ENCODE measurements at places on chromosomes 1 and 21. TPM values are rescaled to one million over a fixed set of nuclear protein-coding genes. Genes with fewer than 3 reads are reported as not detected.

The CCDC17 gene
- total RNA-seq = 2.2 TPM

The CYYR1 gene
- 6.6 TPM for total RNA-seq

The FCGR2B gene
- 65.9 TPM for total RNA-seq

GRCh38 chr1:214694769-214695168, 91.8 kb downstream of the CENPF start:
- H3K4me3 ChIP-seq = no peak overlapping the region
- no peak overlapping the region for H3K27ac ChIP-seq
- H3K27me3 ChIP-seq = no peaks in the 10 kb centered on the region
- no peaks in the 10 kb centered on the region for H3K4me1 ChIP-seq
- DNase-seq = no peak

- no peak for DNase-seq
- no peak overlapping the region for H3K4me3 ChIP-seq
- H3K27me3 ChIP-seq = no peaks in the 10 kb centered on the region
- no peak overlapping the region for H3K27ac ChIP-seq
- H3K4me1 ChIP-seq = no peaks in the 10 kb centered on the region
Observed at GRCh38 chr1:221913351-221913892, 171.5 kb upstream of the DUSP10 start.

DNA sequence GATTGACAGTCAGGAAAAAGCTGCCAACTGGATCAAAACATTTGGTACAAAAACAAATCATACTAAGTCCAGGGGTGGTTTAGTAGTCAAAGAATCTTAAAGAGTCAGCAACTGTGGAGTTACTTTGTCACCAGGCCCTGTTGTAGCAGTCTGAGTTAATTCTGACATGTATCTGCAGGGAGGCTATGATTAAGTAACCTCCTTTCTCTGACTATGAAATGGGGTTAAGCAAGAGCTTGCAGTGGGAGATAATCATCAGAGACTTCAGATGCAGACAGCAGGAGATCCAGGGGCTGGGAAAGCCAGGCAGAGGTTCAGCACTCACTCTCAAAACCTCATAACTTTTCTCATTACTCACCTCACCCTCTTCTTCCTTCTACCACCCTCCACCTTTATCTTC, 99.2 kb upstream of the BTG3 start:
- no peaks in the 10 kb centered on the region for H3K36me3 ChIP-seq
- no peaks in the 10 kb centered on the region for H3K27me3 ChIP-seq
- no peak overlapping the region for H3K4me3 ChIP-seq
- no peak overlapping the region for H3K27ac ChIP-seq
- no peak for DNase-seq

DNA sequence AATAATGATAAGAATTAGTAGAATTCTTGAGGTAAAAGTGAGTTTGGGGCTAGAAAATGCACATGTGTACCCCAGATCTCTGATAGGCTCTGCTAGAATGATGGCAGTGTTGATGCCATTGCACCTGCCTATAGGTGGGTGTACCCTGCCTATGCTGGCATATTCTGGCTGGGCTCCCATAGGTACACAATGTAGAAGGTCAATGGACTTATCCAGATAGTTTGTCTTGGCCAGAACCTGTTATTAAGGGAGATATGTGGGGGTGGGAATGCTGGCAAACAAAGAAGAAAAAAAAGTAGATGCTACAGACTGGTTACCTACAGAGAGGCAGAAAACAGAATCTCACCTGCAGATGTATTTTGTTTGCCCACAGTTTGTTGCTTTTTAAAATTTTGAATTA, 14.1 kb upstream of the KLHDC8A start:
- no peaks in the 10 kb centered on the region for H3K36me3 ChIP-seq
- H3K4me1 ChIP-seq = peaks cover 32% of the 10 kb centered on the region
- no peaks in the 10 kb centered on the region for H3K27me3 ChIP-seq
- DNase-seq = no peak
- no peak overlapping the region for H3K4me3 ChIP-seq

- peak overlapping the region; percentile 44 for H3K4me3 ChIP-seq
- H3K27me3 ChIP-seq = no peaks in the 10 kb centered on the region
- peaks cover 59% of the 10 kb centered on the region for H3K4me1 ChIP-seq
- no peaks in the 10 kb centered on the region for H3K36me3 ChIP-seq
- H3K27ac ChIP-seq = peak overlapping the region; percentile 97
Observed at GRCh38 chr1:225816643-225817538, 7.0 kb downstream of the EPHX1 start.

DNA sequence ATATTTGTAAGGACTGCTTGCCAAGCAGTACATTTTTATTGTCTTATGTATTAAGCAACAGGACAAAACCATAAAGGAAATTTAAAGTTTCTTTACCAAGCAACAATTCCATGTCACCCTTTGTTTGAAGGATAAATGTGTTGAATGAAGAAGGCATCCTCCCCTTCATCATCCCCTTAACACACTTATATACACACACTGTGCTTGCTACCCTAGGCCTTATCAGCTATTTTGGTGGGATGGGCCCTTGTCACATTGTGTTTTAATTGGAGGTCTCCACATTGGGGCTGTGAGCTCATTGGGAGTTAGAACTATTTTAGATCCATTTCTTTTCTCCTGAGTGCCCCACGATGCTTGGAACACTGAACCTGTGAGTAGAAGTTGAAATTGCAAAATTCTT, 1.9 kb downstream of the VANGL1 start:
- no peaks in the 10 kb centered on the region for H3K36me3 ChIP-seq
- peaks cover 4% of the 10 kb centered on the region for H3K4me1 ChIP-seq
- no peak for DNase-seq
- no peaks in the 10 kb centered on the region for H3K27me3 ChIP-seq

DNA sequence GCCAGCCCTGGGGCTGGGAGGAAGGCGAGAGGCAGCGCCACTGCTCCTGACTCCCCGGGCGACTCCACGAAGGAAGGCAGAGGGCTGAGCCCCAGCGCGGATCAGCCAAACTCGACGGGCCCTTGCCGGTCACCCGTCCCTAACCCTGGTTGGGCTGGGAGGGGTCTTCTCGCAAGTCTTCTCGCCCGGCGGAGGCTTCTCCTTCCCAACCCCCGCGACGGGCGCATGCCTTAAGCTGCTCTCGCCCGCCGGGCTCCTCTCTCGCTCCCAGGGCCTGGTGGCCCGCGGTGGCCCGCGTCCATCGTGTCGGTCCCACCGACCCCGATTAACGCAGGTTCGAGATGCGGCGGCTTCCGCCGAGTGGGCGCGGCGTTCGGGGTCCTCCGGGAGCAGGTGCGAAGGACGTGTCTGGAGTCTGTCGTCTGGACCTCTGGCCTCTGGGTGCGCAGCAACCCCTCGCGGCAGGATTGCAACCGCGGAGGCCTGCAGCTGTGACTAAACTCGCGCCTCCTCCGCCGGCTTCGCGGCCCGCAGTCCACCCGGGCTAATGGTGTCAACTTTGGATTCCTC, 29.0 kb upstream of the PPM1J start:
- H3K4me3 ChIP-seq = peak overlapping the region; percentile 61
- H3K4me1 ChIP-seq = peaks cover 7% of the 10 kb centered on the region
- DNase-seq = no peak
- no peaks in the 10 kb centered on the region for H3K27me3 ChIP-seq
- H3K27ac ChIP-seq = no peak overlapping the region

GRCh38 chr1:173870252-173871075, 2.3 kb downstream of the ZBTB37 start:
- no peak overlapping the region for H3K4me3 ChIP-seq
- peaks cover 8% of the 10 kb centered on the region for H3K36me3 ChIP-seq
- peaks cover 35% of the 10 kb centered on the region for H3K4me1 ChIP-seq
- DNase-seq = no peak
- no peak overlapping the region for H3K27ac ChIP-seq
- no peaks in the 10 kb centered on the region for H3K27me3 ChIP-seq

- no peak overlapping the region for H3K4me3 ChIP-seq
- H3K36me3 ChIP-seq = no peaks in the 10 kb centered on the region
- peaks cover 49% of the 10 kb centered on the region for H3K4me1 ChIP-seq
- DNase-seq = no peak
- no peak overlapping the region for H3K27ac ChIP-seq
Observed at GRCh38 chr1:162712317-162713029, 78.0 kb upstream of the HSD17B7 start.

GRCh38 chr1:15053153-15053552, 100.4 kb upstream of the TMEM51 start:
- H3K4me3 ChIP-seq = no peak overlapping the region
- no peak for DNase-seq
- no peaks in the 10 kb centered on the region for H3K27me3 ChIP-seq
- no peaks in the 10 kb centered on the region for H3K4me1 ChIP-seq
- H3K36me3 ChIP-seq = peaks cover 9% of the 10 kb centered on the region
